Activated CD4-positive, alpha-beta T cell treated with anti-CD3 and anti-CD28 coated beads for 24 hours (primary cell): ENCODE measurements at places on chromosomes 13 and 19.

DNA sequence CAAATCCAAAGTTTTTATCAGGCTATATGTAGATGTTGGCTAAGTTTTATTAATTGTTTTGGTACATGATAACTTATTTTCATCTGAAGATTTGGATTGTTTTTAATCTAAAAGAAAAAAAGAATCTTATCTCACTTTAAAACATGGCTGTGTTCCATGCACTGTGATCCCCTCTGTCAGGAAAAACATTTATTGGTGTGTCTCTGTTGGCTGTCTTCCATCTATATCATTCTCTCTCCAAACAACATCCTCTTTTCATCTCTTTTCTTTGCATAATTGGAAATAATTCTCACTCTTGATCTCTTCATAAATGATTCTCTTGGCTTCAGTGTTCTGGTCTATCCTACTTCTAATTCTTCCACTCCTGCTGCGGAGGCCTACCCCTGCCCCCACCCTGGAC is 4.2 kb downstream of the NALCN start:
- no peak for DNase-seq

DNA sequence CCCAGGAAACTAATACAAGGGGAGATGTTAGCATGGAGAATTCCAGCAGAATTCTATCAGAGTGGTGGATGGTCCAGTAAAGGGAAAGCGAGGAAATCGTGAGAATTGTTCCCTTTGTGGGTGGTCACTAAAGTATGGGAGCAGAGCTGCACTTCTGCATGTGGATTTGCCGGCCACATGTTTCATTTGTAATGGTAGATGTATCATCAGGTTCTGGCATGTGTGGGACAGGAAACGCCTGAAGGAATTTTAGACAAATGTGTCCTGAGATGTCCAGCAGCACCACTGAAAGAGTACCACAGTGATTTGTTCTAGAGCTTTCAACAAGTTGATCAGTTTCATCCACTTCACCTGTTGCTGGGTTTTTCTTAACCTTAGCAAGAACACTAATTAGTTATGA is 308.4 kb downstream of the SHISA2 start:
- no peak for DNase-seq

- DNase-seq: no peak
Measured at GRCh38 chr19:36398571-36398970, 19.6 kb upstream of the ZFP14 start.

- no peak for DNase-seq
Measured at GRCh38 chr13:62704875-62705274, 1289.2 kb upstream of the PCDH20 start.

GRCh38 chr19:10419200-10419645 is 1.1 kb upstream of the PDE4A start:
- no peak for DNase-seq

GRCh38 chr13:111116856-111117255 is 1.7 kb downstream of the ARHGEF7 start:
- DNase-seq: no peak

GRCh38 chr13:26600343-26600742 is 42.9 kb downstream of the WASF3 start:
- no peak for DNase-seq
